Left lobe of liver (tissue), 2 donors: ENCODE measurements at places on chromosomes 12 and 14.

DNA sequence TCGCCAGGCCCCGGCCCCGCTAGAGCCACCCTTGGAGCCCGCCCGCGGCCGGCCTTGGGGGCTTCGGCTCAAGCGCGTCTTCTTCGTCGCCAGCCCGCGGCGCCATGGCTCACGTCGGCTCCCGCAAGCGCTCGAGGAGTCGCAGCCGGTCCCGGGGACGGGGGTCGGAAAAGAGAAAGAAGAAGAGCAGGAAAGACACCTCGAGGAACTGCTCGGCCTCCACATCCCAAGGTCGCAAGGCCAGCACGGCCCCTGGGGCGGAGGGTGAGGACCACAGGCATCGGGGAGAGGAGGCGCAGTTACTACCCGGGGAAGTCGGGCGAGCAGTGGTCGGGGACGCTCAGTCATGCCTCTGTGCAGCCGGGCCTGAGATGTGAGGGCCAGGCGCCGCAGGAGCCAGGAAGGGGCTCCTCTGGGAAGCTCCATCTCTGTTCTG is 573 bp downstream of the ARL6IP4 start:
- DNase-seq = no peak

DNA sequence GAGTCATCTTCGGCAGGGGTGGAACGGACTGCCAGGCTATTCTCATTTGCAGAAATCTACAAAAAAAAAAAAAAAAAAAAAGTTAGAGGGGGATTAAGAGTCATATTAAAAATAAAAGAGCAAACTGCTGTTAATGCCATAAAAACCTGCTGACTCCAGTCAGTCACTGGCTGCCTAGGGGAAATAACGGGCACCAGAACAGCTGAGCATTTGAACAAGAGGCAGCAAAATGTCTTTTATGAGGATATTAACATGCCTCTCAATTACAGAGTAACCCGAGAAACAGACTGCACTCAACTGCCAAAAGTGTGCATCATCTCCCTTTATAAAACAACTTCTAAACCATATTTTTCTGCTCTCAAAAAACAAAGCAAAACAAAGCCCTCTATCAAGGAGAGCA is 28.7 kb upstream of the CERS5 start:
- DNase-seq = no peak

DNA sequence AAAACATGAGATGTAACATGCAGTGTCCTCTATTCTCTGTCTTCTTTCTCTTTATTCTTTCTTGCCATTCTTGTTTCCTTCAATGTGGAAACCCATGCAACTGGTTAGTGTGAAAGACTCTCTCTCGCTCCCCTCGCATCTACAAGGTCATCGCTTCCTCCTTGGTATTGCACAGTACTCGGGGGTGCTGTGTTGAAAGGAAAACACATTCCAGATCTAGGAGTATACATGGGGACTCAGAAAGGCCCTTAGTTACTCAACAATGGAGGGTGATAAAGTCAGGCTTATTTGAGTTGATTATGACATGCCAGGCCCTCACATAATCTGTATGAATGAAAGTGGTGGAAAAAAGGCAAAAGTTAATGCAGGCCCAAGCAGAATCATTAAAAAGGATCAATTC is 75.5 kb upstream of the OVCH1 start:
- DNase-seq = no peak

DNA sequence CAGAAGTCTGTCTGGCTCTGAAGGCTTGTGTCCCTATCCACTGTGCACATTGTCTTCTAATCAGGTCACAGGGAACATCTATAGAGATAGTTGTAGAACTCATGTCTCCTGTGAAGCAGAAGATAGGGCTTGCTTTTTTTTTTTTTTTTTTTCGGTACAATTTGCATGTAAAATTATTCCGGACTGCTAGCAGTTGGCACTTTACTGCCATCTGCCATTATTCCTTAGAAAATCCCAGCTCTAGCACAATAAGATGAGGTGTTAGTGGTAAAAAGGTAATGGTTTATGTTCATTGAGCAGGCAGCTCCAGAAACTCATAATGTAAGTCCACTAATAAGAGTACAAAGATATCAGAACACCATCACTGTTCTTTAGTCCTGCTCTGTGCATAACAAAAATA is 8.7 kb downstream of the MYRFL start:
- DNase-seq = no peak

DNA sequence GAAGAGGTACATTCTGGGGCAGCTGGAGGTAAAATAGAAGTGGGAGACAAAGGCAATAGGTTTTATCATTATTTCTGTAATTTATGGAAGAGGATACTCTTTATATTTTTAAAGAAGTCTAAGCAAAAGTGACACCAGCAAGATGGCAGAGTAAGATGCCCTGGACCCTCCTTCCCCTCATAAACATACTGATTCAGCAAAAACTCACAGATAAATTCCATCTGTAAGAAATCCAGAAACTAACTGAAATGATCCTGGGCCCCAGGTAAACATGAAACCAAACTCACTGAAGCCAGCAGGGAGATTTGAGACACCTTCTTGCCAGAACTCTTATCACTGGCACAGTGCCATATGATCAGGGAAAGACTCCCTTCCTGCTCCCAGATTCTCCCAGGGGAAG is 79.9 kb downstream of the GCH1 start:
- DNase-seq = no peak

- no peak for DNase-seq
Observed at GRCh38 chr14:87899228-87899627, 93.8 kb downstream of the GALC start.

- no peak for DNase-seq
Observed at GRCh38 chr14:68805414-68805813, 12.5 kb upstream of the ZFP36L1 start.

- no peak for DNase-seq
Observed at GRCh38 chr12:122963941-122964265, 2.4 kb downstream of the ABCB9 start.

DNA sequence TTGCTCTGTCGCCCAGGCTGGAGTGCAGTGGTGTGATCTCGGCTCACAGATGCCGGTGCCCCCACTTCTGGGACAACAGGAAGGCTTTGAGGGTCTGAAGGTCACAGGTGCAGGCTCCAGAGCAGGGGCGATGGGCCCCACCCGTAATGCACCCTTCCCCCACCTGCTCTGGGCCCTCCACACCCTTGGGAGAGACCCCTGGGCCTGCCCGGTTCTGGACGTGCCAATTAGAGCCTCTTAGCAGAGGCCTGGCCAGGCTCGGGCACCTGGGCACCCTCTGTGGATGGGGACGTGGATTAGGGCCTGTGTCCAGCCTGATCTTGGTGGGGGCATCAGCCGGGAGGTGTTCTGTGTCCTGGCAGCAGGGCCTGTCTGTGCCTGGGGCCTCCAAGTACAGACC is 62.2 kb downstream of the KIF26A start:
- no peak for DNase-seq

DNA sequence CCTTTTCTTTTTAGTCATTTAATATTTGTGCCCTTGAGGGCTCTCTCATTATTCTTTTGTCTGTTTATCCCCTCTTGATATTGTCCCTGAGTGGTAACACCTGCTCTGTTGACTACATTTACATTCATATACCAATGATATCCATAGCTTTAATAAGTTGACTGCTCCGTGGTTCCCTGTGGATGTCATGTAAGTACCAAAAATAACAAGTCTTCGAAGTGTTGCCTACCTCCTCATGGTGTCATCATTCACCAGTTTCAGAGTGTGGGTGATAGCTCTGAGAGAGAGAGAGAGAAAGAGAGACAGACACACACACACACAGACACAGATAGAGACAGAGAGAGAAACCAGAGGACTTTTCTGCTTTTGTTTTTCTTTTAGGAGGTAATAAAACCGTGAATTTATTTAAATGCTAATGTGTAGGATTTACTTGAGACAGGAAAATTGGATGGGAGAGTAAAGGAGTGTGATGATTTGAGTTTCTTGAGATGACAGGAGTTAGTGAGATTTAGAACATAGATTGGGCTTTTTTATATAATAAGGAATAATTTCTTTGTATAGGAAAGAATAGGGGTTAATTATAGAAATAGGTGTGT is 52.2 kb downstream of the PAPOLA start:
- no peak for DNase-seq

DNA sequence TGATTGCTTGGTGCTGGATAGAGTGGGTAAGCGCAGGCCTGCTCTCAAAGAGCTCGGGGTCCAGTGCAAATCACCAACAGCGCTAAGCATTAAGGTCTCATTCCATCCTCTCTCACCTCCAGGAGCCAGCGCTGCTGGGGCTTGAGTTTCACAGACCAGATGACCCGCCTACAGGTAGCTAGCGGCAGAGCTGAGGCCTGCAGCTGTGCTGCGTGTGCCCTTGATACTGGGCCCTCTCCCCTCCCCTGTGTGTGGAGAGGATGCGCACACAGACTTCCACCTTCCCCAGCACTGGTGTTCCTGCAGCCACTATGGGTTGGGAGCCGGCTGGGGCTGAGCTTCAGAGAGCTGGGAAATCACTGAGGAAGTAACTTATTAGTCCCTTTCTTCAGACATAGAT is 149.9 kb downstream of the CALM1 start:
- no peak for DNase-seq

- DNase-seq = no peak
Observed at GRCh38 chr14:75769047-75769685, 108.1 kb downstream of the TTLL5 start.

- DNase-seq = peak; percentile 80
Observed at GRCh38 chr12:76240281-76240680, 107.9 kb downstream of the BBS10 start.

GRCh38 chr14:81473456-81474147 is 60.1 kb downstream of the SEL1L start:
- DNase-seq = no peak

DNA sequence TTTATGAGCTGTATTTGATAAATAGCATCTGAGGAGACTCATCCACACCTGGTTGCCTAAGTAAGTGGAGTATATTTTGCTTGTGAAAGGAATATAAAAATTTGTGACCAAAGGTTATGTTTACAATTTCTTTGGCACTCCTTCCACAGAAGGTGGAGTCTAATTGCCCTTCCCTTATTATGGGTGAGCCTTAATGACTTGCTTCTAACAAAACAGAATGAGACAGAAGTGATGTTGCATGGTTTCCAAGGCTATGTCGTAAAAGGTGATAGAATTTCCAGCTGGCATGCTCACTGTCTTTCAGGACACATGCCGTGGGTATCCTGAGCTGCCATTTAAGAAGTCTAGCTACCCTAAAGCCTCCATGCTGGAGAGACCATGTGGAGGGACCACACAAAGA is 116.8 kb upstream of the ABCD2 start:
- no peak for DNase-seq

DNA sequence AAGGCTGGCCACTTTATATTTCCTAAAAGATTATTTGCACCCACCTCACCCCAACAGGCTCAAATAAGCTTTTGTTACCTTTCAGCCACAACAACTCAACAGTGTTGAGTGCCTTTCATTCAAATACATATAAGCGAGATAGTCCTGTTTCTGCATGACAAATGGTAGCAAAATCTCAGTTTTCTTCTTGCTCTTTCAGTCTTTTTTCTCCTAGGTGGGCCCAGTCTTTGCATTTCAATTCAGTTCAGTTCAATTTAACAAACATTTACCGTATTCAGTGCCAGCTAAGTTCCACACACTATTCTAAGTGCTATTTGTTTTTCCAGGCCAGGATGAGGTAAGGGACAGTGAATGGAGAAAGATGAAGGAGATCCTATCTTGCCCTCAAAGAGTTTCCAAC is 25.9 kb upstream of the BMP4 start:
- no peak for DNase-seq

GRCh38 chr12:115543269-115543668 is 734.2 kb downstream of the MED13L start:
- no peak for DNase-seq

GRCh38 chr12:89327486-89328094 is 24.7 kb downstream of the DUSP6 start:
- no peak for DNase-seq

DNA sequence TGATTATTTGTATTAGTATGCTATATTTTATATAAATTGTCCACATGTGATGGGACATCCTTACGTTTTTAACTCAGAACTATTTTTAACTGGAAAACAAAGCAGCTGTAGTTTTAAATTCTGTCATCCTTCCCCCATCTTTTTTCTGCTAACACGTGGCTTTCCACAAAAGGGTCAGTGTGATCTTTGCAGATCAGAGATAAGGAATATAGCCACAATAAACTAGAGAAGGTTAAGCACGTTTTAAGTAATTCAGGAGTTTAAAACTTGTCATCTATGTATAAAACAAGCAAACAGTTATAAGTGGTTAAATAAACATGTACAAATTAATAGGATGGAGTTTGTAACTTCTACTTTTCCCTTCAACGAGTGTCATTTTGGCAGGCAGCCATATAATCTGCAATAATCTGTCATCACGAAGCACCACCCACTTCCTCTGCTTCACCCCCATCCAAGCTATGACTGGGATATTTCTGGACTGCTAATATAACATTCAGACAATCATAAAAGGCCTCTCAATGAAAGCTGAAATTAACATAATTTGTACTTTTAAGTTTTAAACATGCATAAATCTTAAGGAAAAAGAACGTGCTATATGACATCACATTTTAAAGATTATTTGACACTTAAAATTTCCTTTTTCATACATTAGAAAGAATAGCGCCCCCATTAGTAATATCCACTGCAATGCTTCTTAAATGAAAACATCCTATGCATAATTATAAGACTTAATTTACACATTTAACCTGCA is 15.3 kb downstream of the TAOK3 start:
- DNase-seq = no peak

- no peak for DNase-seq
Observed at GRCh38 chr14:30264161-30264560, 294.8 kb upstream of the G2E3 start.

- no peak for DNase-seq
Observed at GRCh38 chr12:112782943-112783342, 8.6 kb upstream of the RPH3A start.

- DNase-seq = no peak
Observed at GRCh38 chr12:66776974-66777373, 98.1 kb upstream of the GRIP1 start.

DNA sequence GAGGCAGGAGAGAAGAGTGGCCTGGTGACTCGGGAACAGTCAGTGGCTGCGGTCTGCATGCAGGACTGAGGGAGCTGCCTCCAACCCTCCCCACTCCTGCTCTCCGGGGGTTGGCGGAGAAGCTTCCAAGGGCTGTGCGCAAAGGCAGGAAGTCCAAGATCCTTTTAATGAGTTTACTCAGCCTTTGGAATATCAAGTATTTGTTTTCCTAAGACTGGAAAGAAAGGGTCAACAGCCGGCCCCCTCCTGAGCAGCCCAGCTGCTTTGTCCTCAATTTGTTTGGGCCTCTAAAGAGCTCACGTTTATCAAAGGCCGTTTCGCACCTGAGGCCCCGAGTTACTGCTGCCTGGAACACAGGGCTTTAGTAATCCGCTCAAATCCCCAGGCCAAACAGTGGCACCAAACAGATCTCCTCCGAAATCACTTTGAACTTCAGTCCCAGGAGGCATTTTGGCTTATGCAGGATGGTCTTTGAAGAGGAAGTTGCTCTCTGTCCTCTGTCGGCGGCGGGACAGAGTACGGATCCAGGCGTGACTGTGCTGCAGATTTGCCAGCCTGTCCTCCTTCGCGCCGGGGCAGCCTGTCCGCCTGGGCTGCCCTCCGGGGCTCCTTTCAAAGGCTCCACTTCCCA is 117.2 kb upstream of the FZD10 start:
- DNase-seq = peak; percentile 63

GRCh38 chr12:11653215-11653753 is 3.8 kb downstream of the ETV6 start:
- DNase-seq = no peak

GRCh38 chr14:53020193-53020932 is 69.5 kb upstream of the FERMT2 start:
- no peak for DNase-seq

- no peak for DNase-seq
Observed at GRCh38 chr12:126342866-126343265, 1277.6 kb downstream of the AACS start.
